ENCODE measurements at places on chromosomes 2 and 18.

GRCh38 chr18:12861637-12862036 is 22.4 kb downstream of the PTPN2 start:
- DNase-seq, result no peak

- no peak for DNase-seq
These were observed 12.8 kb upstream of the EFEMP1 start for GRCh38 chr2:55936351-55936750.

GRCh38 chr2:70771446-70771845 is 3.4 kb upstream of the ADD2 start:
- DNase-seq, result no peak

DNA sequence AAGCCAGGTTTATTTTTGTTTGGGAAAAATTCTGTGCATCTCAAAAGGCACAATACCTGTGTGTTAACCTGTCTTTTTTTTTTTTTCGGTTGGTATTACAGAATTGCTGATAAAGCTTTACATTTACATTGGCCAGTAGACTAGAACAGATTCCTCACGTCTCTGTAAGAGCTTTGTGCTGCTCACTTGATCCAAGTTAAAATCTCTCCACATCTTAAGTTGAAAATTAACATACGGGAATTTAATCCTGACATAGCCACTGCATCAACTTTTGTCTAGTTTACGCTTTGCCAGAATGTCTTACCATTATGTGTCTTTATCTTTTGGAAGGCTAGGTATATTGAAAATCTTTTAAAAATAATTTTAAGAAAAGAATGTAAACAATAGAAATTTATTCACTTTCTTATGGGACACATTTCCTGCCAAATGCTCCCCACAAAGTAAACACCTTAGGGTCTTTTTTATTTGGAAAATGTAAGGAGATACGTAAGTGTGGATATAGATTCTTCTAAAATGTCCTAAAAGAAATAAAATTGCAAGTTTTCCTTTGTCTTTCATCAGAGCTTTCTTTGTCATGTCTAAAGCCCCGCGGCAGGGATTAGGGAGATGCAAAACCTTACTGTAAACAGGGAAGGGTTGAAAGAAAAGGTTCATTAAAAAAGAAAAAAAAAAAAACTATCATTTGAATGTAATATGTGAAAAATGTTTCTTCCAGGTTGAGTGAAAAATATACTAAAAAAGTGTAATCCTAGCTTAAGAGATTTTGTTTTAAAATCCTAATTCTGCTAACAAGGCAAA is 912.8 kb downstream of the NRXN1 start:
- no peak for DNase-seq

GRCh38 chr2:33015421-33016142 is 68.8 kb downstream of the LTBP1 start:
- no peak for DNase-seq

- no peak for DNase-seq
These were observed 335.6 kb downstream of the PIK3C3 start for GRCh38 chr18:42290318-42291307.
